Fibroblast of skin of left biceps (primary cell): ENCODE measurements at places on chromosomes 5 and 9.
A peak's percentile ranks its signal among the peaks of the same experiment; 100 is the strongest.

- DNase-seq, result no peak
These were observed 61.5 kb downstream of the FXN start for GRCh38 chr9:69097064-69097463.

- DNase-seq, result no peak
These were observed 48.0 kb upstream of the ASTN2 start for GRCh38 chr9:117462861-117463260.

GRCh38 chr5:26737348-26738265 lies 300.8 kb downstream of the CDH9 start:
- no peak for DNase-seq

- DNase-seq, result no peak
These were observed 31.8 kb upstream of the PLCXD3 start for GRCh38 chr5:41542183-41542582.

- no peak for DNase-seq
These were observed 28.8 kb upstream of the DAB2 start for GRCh38 chr5:39453606-39454005.

GRCh38 chr9:116572095-116572748 lies 114.9 kb upstream of the TRIM32 start:
- DNase-seq, result peak; percentile 36

DNA sequence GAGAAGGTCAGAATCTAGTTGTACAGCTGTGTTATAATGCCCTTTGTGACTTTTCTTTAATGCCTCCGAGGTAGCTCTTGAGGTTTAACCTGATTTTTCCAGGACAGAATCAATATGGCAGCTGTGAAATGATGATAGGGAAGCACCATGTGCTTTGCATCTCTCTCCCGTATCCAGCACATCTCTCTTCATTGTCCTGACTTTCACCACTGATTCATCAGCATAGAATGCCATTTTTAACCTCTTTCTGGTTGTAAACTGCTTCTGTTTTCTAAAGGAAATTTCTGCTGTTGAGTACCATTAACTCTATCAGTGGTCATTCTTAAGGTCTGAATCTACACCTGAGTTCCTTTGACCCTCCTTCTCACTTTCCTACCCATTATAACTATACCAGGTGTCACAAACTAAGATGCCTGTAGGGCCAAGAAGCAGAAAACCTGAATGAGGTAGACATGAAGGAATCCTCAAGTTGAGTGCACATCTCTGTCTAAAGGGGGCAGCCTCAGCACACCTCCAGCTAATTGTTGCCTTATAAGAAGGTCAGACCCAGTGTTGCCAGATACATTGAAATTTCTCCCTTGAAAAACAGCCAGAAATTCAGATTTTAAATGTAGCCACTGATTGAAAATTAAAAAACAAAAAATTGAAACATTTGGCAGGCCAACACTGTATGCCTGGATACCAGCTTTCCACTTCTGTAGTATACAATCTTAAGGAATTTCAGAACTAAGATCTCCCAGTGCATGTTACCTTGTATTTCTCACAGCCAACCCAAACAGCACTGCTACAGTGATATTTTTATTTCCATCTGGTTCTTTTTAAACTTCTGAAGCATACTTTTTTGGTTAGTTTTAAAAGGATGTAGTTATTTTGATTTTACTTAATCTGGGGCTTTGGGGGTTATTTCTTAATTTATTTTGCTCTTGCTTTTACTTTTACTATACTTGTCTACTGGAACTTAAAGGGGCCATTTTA lies 35.8 kb upstream of the TLX3 start:
- DNase-seq, result no peak

- no peak for DNase-seq
These were observed 463.2 kb upstream of the ADAMTS16 start for GRCh38 chr5:4676934-4677333.

- no peak for DNase-seq
These were observed 1.8 kb upstream of the MAML1 start for GRCh38 chr5:179730852-179731251.

DNA sequence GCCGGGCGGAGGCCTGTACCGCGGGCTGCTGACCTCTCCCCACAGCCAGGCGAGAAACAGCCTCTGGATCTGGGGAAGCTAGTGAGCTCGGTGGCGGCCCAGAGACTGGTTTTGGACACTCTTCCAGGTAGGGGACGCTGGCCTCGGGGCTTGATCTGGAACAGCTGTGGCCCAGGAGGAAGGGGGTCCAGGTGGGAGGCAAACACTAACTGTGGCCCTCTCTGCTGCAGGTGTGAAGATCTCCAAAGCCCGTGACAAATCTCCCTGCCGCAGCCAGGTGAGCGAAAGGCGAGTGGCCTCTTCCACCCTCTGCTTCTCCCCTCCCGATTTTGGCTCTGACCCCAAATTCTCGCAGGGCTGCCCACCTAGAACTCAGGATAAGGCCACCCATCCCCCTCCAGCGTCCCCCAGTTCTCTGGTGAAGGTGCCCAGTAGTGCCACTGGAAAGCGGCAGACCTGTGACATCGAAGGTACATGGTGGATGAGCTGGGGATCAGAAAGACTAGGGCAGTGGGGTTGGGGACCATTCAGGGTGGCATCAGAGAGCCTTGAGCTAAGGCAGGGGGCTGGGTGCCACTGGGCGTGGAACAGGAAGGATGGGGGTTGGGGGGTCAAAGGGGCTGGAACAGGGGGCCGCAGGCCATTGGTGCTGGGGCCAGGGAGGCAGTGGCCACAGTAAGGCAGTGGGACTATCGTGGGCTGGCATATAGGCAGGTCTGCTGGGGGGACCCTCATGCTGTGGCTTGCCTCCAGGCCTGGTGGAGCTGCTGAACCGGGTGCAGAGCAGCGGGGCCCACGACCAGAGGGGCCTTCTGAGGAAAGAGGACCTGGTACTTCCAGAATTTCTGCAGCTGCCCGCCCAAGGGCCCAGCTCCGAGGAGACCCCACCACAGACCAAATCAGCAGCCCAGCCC lies 12.9 kb upstream of the SLC34A1 start:
- DNase-seq, result no peak

- DNase-seq, result no peak
These were observed 734 bp downstream of the PAEP start for GRCh38 chr9:135562235-135562745.

GRCh38 chr9:121281614-121282276 lies 13.8 kb downstream of the GSN start:
- DNase-seq, result no peak

GRCh38 chr9:118882684-118883083 lies 486.6 kb downstream of the BRINP1 start:
- peak; percentile 35 for DNase-seq

GRCh38 chr9:31023847-31024246 lies 1360.6 kb upstream of the ACO1 start:
- no peak for DNase-seq

- DNase-seq, result no peak
These were observed 642 bp downstream of the CSF2 start for GRCh38 chr5:132074091-132074771.

DNA sequence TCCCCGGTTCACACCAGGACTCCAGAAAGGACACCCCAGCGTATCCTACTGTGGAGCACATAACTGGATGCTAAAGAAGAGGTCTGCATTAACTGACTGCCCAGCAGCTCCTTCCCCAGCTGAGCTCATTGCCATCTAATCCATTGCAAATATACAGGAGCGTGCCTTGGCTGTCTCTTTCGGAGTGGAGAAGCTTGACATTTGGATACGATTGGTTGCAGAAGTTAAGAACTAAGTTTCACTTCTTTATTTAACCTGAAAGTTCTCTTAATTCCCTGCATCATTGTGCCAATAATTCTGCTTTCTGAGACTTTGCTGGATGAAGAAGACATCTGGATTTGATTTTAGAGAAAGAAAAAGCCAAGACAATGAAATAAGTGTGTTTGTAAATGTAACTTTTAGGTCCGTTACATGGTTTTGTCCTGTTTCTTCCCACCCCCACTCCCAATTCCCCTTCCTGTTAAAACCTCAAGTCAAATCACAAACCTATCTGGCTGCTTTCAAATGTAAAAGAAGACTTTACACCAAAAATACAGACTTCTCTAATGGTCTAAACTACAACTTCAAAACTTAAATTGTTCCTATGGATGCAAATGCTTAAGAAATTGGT lies 33.9 kb downstream of the TAS2R1 start:
- DNase-seq, result peak; percentile 12

GRCh38 chr9:82563094-82563493 lies 499.8 kb downstream of the RASEF start:
- DNase-seq, result no peak

DNA sequence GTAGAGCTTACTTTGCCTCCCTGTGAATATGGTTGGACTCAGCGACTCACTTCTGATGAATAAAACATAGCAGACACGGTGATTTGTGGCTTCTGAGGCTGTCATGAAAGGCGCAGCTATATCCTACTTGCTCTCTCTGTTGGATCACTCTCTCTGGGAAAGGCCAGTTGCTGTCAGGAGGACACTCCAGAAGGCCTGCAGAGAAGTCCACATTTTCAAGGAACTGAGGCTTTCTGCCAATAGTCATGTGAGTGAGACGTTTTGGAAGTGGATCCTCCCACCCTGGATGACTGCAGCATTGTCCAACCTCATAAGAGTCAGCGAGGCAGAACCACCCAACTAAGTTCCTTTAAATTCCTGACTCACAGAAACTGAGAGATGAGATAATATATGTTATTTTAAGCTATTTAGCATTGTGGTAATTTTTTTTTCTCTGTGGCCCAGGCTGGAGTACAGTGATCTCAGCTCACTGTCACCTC lies 156.0 kb upstream of the MAST4 start:
- peak; percentile 31 for DNase-seq

DNA sequence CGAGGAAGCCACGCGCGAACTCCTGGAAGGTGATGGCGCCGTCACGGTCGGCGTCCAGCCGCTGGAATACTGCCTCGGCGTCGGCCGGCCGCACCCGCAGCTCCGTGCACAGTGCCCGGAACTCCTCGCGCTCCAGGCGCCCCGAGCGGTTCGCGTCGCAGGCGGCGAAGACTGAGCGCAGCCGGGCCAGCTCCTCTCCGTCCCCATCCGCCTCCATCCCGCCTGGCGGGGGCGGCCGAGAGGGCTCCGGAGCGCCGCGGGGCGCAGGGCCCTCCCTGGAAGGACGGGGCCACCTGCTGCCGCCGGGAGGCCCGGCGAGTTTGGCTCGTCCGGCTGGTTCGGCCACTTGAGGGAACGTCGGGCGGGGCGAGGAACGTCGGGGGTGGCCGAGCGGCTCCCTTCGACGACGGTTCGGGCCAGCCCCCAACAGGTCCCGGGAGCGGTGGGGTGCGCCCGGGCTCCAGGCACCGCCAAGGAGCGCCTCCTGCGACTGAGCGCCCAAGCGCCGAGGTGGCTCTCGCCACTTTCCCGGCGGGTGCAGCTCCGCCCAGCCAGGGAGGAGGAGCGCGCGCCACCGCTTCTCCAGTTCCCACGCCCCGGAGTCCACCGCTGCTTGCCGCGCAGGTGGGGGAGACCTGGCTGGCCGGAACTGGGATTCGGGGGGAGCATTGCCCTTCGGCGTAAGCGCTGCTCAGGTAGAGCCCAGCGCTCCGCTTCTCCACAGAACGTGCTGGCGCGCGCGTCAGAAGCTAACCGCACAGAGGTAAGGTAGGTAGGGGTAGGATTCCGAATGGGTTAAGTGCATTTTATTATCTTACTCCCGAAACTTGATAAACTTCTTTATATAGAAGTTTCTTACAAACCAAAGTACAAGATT lies at the start of gene RASEF:
TSS of gene RASEF (minus strand) at position 492 of the 877 bp plus-strand sequence. CDS start at position 217, 275 bp downstream.
- no peak for DNase-seq

- DNase-seq, result no peak
These were observed 144.2 kb downstream of the PDZD2 start for GRCh38 chr5:31783086-31783645.

GRCh38 chr5:171221916-171222315 lies 87.1 kb upstream of the TLX3 start:
- DNase-seq, result peak; percentile 13

- no peak for DNase-seq
These were observed 371.3 kb upstream of the RGMB start for GRCh38 chr5:98402130-98402529.

DNA sequence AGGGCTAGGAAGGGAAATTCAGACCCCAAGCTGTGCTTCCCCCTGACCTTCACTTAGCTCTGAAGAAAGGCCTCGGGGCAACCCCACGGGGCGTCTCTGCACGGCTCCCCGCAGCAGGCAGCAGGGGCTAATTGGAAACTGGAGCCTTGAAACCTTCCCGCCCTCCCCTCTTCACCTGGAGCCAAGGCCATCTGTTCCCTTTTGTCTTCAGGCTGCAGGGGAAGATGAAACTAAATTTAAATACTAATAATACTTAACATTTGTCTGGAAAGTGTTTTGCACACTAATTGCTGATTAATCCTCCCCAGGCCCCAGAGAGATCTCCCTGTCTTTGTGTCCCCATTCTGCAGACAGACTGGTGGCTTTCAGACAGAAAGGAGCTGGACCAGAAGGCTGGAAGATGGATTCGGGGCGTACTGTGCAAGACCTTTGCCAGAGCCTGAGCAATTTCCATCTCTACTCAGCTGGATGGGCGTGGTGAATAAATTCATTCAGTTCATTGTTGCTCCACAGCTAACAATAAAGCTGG lies 34.1 kb upstream of the CPLX2 start:
- DNase-seq, result no peak

GRCh38 chr5:130141659-130142320 lies 237.5 kb downstream of the CHSY3 start:
- no peak for DNase-seq

- DNase-seq, result no peak
These were observed 106.2 kb downstream of the LHFPL2 start for GRCh38 chr5:78542321-78542840.

- no peak for DNase-seq
These were observed 370.8 kb upstream of the RIOK2 start for GRCh38 chr5:97553604-97554452.

GRCh38 chr5:137800700-137801411 lies 46.7 kb upstream of the HNRNPA0 start:
- DNase-seq, result no peak

DNA sequence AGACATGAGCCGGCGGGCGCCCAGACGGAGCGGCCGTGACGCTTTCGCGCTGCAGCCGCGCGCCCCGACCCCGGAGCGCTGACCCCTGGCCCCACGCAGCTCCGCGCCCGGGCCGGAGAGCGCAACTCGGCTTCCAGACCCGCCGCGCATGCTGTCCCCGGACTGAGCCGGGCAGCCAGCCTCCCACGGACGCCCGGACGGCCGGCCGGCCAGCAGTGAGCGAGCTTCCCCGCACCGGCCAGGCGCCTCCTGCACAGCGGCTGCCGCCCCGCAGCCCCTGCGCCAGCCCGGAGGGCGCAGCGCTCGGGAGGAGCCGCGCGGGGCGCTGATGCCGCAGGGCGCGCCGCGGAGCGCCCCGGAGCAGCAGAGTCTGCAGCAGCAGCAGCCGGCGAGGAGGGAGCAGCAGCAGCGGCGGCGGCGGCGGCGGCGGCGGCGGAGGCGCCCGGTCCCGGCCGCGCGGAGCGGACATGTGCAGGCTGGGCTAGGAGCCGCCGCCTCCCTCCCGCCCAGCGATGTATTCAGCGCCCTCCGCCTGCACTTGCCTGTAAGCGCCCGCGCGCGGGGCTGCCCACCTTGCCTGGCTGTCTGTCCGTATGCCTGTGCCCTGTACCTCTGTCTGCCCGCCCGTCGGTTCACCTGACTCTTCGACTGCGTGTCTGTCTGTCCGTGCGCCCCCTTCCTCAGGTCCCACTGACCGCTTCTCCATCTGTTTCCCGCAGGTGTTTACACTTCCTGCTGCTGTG lies 412 bp downstream of the FGF18 start:
- no peak for DNase-seq

- DNase-seq, result no peak
These were observed 7.3 kb downstream of the ACER2 start for GRCh38 chr9:19416143-19416542.

GRCh38 chr9:128940946-128941755 lies 6.3 kb downstream of the DOLK start:
- no peak for DNase-seq
